ENCODE measurements at places on chromosomes 13 and 19. TPM values are rescaled to one million over a fixed set of nuclear protein-coding genes. Genes with fewer than 3 reads are reported as not detected.
A peak's percentile ranks its signal among the peaks of the same experiment; 100 is the strongest.

The DPF1 gene
- 0.40 TPM for total RNA-seq

The MEF2B gene
- total RNA-seq = not detected

The MYO16 gene
- 0.74 TPM for total RNA-seq

The CCL25 gene
- not detected for total RNA-seq

DNA sequence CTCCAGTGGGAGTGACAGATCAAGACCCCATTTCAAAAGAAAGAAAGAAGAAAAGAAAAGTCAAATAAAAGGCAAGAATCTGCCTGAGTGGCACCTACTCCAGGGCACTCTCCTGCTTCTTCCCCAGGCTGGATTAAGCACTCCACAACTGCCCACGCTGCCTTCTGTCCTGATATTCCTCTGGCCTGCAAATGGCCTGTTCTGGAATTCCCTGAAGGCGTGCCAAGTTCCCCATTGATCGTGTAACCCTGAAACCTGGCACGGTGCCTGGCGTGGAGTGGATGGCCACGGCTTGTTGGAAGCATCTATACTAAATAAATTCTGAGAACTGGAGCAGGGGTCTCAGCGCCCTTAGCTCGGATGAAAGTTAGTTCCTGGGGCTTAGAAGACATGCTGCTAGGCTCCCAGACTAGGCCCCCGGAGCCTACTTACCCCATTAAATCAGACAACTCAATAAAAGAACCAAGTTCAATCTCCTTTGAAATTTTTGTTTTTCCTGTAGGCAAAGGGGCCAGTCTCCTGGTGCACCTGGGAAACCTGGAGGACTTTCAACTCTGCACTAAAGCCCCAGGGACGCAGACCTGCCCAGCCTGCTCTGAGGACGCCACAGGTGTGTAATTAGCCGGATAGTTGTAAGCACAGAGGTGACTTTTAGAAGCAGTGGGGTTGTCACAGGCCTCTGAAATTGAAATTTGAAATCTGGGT lies 21.9 kb downstream of the ANKRD27 start:
- DNase-seq = peak; percentile 91

GRCh38 chr13:21511849-21512248 lies 52.7 kb upstream of the ZDHHC20 start:
- DNase-seq = no peak

DNA sequence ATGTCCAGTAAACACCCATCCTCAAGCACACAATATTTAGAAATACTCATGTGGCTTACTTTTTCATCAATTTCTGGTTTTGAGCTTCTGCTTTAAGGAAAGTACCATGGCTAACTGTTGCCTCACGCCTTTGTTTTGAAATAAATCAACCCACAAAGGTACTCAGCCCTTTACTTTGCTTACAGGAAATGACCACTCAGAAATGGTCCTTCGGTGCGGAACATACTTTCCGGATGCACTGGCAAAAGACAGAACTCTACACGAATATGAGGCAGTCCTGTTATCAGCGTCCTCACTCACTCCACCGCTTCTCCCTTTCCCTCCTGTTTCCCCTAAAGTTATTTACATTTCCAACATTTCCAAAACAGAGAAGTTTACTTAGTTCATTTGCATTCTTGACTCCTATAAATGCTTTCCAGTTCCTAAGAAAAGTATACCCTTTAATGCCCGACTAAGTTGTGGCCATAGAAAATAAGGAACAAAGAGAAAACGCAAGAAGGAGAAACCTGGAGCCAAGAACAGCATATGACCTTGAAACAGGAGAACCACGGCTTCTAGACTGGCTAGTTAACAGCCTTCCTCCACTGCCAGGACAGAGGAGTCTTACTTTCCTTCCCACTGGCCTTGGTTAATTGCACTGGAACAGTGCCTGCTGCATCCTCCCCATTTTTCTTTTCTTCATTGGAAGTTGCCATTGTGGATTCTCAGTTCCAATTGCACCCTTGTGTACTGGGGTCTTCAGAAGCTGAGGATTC lies 10.6 kb downstream of the FPR2 start:
- no peak for DNase-seq

GRCh38 chr19:7460562-7460966 lies 28.3 kb downstream of the PEX11G start:
- DNase-seq = no peak

DNA sequence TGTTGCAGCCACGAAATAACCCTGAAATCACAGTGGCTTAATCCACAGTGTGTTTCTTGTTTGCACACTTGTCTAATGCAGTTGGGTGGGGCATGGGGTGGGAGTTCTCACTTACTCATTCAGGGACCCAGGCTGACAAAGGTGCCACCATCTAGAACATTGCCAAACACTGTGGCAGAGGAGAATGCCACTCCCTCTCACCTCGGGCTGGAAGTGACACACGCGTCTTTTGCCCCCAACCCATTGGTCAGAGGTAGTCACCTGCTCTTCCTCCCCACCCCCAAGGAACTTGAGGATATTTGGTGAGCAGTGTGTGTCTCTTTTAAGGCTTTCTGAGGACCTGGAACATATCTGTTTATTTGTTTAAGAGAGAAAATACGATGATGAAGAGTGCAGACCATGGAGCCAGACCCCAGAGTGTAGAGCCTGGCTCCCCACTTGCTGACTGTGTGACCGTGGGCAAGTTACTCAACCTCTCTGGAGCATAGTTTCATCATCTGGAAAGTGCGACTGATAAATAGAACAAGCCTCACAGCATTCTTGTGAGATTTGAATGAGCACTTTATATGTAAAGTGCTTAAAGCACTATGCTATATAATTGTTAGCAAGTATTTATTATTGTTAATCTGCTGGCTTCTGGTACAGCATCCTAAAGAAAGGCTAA lies 17.4 kb downstream of the GPR183 start:
- no peak for DNase-seq

GRCh38 chr19:3250675-3251074 lies 26.2 kb downstream of the CELF5 start:
- no peak for DNase-seq

- DNase-seq = no peak
These were observed 670 bp upstream of the CHAF1A start for GRCh38 chr19:4401769-4402170.

DNA sequence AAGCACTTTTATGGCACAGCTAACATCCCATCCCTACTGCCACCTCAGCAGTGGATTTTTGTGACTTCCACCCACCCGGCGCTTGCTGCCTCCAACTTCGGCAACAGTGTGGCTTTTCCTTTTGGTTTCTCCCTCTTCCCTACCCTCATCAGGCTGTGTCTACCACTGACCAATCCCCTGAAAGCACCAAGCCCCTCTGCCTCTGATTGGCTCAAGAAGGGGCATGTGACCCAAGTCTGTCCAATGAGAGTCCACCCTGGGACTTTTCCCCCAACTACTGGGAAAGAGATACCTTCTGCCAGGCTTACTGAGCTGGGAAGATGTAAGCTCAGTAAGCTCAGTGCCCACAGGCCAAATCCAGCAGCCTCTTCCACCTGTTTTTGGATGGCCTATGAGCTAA lies 5.8 kb downstream of the SMIM7 start:
- no peak for DNase-seq

- no peak for DNase-seq
These were observed 216 bp downstream of the SH2D3A start for GRCh38 chr19:6767081-6767356.

- DNase-seq = no peak
These were observed 175.3 kb downstream of the ZIC5 start for GRCh38 chr13:99796175-99796819.

DNA sequence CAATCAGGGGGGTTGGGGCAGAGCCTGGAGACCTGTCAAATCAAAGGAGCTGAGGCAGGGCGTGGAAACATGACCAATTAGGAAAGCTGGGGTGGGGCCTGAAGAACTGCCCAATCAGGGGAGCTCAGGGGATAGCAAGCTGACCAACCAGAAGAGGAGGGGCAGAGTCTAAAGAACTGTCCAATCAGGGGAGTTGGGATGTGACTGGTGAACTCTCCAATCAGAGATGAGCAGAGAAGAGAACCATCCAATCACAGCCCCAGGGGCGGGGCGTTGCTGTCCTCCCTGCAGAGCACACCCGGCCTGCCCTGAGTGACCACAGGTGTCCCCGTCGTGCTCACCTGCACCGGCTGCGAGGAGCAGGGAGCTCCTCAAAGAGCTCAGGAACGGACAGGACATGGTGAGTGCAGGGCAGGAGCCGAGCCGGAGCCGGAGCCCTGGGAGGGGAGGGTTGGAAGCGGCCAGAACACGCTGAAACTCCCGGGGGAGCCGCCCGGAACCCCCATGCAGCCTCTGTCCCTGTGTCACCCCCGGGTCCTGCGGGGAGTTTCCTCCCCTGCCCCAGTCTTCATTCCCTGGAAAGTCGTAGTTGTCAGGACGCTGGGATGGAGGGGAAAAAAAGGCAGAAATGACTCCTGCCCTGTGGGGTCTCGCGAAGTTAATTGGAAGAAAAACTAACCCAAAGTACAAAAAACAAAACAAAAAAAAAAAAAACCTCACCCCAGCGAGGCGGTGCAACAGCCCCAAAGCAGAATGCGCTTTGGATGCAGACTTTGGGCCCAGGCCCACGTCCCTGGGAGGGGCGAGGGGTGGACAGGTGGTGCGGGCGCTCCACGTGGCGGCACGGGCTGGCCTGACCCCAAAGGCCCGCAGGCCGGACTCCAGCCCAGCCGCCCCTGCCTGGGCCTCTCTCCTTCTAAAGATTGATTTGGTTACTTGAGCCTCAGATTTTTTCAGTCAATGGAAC lies at the start of gene ZNF556:
TSS of gene ZNF556 (plus strand) at position 311 of the 967 bp plus-strand sequence. CDS start at position 398, 87 bp downstream.
- DNase-seq = no peak

- no peak for DNase-seq
These were observed 70.3 kb downstream of the PIBF1 start for GRCh38 chr13:72852207-72852606.

- peak; percentile 28 for DNase-seq
These were observed 9.7 kb downstream of the RASA3 start for GRCh38 chr13:114122591-114123211.

Data from left ventricle myocardium superior (tissue), 1 donor.